ENCODE measurements at places on chromosomes 11 and 22. TPM values are rescaled to one million over a fixed set of nuclear protein-coding genes. Genes with fewer than 3 reads are reported as not detected.

DNA sequence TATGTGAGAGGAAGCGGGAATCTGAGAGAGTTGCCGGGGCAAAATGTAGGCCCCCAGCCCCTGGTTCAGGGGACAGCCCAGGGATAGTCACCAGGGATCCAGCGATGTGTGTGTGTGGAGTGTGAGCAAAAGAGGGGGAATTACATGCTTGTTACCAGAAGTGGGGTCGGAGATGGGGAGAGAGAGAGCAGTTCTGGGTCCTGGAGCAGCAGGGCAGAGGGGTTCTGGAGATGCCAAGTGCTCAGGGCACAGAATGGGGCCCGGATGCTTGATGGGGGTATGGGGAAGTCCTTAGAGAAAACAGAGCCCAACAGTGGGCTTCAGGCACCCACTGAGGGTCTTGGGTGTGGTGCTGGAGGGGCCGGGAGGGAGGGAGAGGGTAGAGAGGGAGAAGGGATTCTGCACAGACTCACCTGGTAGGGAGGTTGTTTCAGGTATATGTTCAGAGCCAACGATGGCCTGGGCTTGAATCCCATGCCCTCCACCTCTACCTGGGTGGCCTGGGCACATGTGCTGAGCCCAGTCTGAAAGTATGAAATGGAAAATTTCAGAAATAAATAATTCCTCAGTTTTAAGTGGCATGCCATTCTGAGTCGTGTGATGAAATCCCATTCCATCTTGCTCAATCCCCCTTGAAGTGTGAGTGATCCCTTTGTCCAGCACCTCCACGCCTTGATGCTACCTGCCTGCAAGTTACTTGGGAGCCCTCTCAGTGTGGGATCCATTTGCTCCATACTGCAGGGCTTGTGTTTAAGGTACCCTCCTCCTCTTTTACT is 12.4 kb downstream of the SMIM38 start:
- no peak for DNase-seq

GRCh38 chr11:76605338-76606074 is 65.0 kb downstream of the LRRC32 start:
- DNase-seq: no peak

ARHGEF17 gene
- 7.0 TPM for total RNA-seq

DNA sequence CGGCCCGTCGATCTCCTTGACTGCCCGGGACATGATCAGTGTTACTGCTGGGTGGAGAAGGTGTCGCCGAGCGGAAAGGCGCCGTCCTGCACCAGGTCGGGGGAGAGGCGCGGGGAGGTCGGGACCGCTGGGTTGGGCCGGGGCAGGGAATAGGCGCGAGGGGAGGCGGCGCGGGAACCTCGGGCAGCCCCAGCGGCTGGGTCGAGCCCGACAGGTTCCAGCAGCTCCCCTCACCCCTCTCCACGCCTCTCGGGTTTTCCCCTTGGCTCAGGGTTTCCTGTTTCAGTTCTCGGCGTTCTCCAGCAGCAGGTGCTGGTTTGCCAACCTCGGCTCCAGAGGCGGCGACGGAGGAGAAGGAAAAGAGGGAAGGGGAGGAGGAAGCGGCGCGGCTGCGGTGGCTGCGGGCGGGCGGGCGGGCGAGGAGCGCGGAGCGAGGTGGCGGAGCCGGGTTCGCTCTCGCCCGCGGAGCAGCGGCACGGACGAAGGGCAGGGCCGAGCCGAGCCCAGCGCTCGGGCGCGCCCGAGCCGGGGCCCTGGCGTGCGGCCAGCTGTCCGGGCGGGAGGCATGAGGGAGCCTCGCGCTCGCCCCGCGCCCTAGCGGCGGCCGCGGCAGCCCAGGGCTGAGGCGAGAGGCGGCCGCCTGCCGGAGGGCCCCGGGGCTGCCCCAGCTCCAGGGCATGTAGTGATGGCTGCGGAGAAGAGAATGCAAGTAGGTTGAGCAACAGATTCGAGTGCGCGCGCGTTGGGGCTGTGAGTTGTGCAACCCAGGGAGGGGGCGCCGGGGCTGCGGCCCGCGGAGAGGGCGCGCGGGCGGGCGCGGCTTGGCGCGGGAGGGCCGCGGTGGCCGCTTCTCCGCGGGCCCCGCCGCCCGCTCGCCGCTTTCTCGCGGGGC is at the start of gene ZC3H12C:
ZC3H12C (plus strand) TSS at position 878 of the 892 bp plus-strand sequence. CDS start 20 bp downstream, outside the sequence.
- DNase-seq: peak; percentile 91

DNA sequence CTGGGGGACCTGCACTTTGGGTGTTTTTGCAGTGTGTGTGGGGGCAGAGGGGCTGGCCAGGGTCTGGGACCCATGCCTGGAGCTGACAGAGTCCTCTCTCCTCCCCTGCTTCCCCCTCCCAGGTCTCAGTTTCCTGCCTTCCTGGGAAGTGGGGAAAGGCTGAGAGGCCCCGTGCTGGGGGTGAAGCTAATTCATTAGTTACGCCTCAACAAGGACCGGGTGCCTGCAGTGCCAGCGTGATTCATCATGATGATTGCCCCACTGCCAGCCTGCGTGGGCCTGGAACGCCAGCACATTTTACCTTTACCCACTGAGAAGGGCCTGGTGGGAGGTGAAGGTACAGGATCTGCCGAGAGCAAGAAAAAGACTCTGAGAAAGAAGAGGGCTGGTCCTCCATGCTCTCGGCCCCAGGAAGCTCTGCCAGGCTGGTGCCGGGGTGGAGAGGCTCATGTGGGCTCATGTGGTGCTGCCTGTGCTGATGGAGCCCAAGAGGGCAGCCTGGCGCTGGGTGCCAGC is 2.9 kb upstream of the LRRC10B start:
- no peak for DNase-seq

- no peak for DNase-seq
Observed at GRCh38 chr22:23054531-23055257, 15.6 kb upstream of the GNAZ start.

DNA sequence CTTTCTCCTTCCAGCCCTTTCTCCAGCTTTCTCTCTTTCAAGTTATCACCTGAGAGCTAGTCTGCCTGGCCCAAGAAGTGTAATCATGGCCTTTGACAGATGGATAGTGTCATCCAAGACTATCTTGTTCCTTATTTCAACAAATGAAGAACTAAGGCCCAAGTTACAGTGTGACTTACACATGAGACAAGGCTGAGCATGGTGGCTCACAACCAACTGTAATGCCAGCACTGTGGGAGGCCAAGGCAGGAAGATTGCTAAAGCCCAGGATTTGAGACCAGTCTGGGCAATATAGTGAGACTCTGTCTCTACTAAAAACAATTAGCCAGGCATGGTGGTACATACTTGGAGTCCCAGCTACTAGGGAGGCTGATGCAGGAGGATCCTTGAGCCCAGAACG is 3.7 kb upstream of the RANGAP1 start:
- DNase-seq: no peak

GAS2 gene
- 13.0 TPM for total RNA-seq

DNA sequence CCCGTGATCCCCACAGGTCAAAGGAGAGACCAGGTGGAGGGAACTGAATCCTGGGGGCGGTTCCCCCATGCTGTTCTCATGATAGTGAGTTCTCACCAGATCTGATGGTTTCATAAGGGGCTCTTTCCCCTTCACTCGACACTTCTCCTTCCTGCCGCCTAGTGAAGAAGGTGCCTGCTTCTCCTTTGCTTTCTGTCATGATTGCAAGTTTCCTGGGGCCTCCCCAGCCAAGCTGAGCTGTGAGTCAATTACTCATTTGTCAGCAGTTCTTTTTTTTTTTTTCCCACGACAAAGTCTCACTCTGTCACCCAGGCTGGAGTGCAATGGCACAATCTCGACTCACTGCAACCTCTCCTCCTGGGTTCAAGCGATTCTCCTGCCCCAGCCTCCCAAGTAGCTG is 1530.4 kb downstream of the BRD1 start:
- DNase-seq: no peak

GRCh38 chr11:27420217-27420616 is 52.4 kb downstream of the LGR4 start:
- DNase-seq: no peak

GRCh38 chr11:36485298-36486002 is 24.6 kb downstream of the TRAF6 start:
- no peak for DNase-seq

DNA sequence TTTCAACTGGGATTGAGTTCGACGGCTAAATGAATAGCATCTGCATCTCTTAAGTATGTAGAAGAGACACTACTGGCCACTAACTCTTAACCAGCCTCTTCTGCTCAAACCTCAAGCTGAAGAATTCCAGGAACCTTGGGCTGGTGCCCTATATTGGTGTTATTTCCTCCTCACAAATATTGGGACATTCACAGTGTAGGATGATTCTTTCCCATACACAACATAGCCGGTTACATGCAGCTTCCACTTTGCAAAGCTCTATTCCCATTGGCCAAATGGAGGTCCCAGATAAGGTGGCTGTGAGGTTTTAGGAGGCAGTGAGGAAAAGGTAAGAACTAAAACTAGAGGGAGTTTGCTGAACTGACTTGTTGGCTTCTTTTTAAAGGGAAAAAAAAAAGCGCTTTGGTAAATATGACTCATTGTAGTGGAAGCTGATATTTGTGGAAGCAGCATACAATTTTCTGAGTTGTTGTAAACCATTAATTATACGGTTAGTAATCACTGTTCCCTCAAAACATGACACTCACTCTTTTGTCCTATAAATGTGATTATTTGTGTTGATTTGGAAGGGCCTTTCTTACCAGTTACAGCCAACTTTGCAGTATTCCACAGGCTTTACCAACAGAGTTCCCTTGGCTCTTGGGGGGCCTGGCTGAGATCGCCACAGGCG is 17.6 kb downstream of the C22orf31 start:
- no peak for DNase-seq

DNA sequence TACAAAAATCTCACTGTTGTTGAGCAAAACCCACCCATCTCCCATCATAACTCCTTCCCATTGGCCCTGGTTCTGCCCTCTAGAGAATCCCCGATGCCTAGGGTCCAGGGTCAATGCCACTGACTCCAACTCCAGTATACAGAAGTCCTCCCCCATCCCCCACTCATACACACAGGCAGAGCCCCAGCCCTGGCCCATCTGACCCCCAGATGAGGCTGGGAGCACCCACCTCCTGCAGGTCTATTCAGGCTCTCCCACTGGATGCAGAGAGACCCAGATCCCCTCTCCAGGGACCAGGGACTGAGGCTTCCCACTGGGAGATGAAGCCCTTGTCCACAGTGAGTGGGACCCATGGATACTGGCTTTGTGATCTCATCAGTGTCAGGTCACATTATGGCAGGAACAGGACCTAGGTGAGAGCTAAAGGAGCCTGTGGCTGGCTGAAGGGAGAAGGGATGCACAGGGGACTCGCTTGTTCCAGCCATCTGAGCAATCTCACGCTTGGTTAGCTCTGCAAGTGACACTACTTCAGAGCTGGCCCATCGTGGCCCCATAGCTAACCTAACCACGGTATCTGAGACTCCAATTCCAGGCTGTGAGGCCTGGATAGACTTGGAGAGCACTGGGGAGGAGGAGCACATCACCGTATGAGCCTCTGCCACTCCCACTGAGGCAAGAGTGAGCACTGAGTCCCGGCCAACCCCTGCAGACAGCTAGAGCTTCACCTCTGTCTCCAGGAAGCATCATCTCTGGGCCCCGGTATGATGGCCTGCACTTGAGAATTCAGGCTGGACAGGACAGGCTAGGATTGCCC is 35.7 kb downstream of the TRIM29 start:
- DNase-seq: no peak

GRCh38 chr22:38955926-38956325 is 1.5 kb upstream of the APOBEC3A start:
- no peak for DNase-seq

- no peak for DNase-seq
Observed at GRCh38 chr11:97361812-97362378, 972.1 kb downstream of the JRKL start.

SCUBE1 gene
- not detected for total RNA-seq

DCHS1 gene
- total RNA-seq: 4.1 TPM

GRCh38 chr11:95074792-95075563 is 8.3 kb downstream of the SRSF8 start:
- peak; percentile 65 for DNase-seq

- no peak for DNase-seq
Observed at GRCh38 chr11:112292785-112293407, 32.2 kb upstream of the PLET1 start.

TIMP3 gene
- 87.0 TPM for total RNA-seq

DNA sequence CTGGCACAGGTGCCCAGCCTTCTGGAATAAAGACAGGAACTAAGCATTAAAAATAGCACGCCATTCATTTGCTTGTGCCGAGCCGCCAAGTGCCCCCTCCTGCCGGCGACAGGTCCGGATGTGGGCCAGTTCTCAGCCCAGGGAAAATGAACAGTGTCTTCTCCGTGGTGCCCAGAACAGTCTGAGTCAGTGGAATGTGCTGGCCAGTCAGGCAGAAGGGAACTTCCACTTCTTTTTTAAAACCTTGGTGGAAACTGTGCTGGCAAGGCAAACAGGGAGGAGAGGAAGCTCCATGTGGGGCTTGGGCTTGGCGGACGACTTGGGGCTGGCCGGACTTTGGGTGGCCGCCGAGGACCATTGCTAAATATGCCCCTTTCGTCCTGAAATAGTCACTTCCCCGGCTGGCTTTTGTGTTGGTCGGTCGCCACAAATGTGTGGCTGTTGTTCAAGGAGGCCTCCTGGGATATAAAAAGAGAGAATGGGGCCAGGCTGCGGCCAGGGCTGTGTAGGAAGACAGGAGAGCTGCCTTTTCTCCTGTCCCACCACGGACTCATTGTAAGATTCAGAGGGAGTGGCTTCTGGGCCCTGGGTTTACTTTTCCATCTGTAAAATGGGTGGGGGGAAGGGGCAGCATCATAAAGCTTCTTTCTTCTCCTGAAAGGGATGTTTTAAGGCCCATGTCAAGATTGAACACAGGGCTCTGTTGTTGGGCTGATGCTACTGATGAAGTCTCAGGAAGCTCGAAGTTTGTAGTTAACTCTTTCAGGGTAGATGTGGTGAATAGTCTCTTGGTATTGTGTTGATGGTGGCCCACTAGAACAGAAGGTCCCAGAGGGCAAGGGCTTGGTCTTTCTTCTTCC is 101.0 kb downstream of the PTPRJ start:
- no peak for DNase-seq

- no peak for DNase-seq
Observed at GRCh38 chr11:78319453-78319955, 98.1 kb downstream of the GAB2 start.

DNA sequence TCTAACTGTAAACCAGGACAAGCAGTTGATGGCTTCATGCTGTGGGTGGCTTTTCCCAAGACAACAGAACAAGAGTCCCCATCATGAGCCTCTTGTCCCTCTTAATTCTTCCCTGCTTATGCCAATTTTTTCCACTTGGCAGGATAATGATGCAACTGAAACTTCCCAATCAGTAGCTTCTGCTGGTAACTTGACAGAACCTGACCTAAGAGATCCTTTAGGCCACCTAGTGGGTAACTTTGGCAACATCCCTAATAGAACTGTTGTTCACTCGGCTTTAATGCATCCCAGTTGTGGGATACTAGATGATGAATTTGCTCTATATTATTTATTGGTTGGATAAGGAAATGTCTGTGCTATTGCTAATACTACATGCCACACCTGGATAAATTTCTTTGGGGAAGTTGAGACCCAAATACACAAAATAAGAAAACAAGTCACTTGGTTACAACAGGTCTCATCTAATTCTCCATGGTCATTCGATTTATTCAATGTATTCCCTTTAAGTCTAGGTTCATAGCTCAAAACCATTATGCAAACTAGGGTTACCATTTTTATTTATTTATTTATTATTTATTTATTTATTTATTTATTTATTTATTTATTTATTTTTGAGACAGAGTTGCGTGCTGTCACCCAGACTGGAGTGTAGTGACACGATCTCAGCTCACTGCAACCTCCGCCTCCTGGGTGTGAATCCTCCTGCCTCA is 41.4 kb upstream of the NFAM1 start:
- no peak for DNase-seq

CSF2RB gene
- total RNA-seq: 0.46 TPM

VPREB1 gene
- total RNA-seq: not detected

GAL3ST1 gene
- 2.7 TPM for total RNA-seq

OR51I1 gene
- 0.28 TPM for total RNA-seq

GRCh38 chr11:112128483-112129121 is 35.3 kb downstream of the IL18 start:
- no peak for DNase-seq

- DNase-seq: no peak
Observed at GRCh38 chr11:72292106-72292785, 48.3 kb upstream of the PHOX2A start.

All from pancreas (tissue), 10 donors.